ENCODE measurements at places on chromosomes 5 and 9.
A peak's percentile ranks its signal among the peaks of the same experiment; 100 is the strongest.

DNA sequence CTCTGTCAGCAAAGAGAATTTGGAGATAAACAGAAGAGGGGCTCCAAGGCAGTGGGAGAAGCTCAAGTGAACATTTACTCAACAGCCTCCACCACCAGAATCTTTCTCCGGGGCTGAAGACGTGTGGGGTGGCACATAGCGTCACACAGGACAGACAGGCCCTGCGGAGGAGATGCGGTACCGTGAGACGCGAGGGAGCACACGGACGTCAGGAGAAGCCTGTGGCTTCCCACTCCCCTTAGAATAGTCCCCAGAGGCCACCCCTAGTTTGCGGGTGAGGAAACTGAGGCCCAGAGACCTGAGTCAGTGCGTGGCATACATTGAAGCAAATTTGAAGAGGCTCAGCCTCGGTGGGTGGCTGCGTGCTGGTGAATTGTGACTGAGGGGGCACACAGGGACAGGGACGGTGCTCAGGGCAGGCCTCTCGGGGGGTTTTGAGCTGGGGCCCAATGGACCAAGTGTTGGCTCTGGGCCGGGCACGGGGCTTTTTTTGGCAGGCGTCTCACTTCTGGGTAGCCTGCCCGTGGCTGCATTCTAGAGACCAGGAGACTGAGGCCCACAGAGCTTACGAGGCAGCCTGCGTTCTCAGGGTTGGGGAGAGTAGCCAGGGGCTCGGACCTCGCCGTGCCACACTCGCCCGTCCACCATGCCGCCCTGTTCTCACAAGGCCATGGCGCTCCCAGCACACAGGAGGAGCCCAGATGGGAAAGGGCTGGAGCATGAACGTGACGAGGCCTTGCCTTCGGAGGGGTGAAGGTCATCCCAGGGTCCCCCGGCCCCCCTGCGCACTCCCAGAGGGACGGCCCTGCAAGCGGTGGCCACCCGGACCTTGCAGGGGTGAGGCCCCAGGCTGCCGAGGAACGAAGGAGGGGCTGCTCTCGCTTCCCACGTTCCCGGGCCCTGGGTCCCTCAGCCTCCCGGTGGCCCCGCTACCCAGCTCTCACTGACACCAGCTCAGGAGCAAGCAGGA lies 220.6 kb downstream of the C9orf50 start:
- no peak for DNase-seq

DNA sequence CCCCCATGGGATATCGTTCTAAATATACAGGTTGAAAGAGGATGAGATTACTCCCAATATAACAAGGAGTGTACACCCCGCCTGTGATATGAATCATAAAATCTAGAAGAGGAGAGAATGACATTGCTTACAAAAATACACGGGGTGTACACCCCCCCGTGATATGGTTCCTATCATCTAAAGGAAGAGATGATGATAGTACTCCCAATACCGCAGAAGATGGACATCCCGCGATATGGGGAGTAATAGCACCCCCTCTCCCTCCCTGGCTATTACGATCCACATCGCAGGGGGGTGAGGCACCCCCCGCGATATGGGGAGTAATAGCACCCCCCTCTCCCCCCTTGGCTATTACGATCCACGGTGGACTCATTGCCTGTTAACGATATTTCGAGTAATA lies 124.6 kb downstream of the TMEM38B start:
- DNase-seq, result no peak

GRCh38 chr9:29211580-29212396 lies 1638.5 kb upstream of the C9orf72 start:
- DNase-seq, result no peak

DNA sequence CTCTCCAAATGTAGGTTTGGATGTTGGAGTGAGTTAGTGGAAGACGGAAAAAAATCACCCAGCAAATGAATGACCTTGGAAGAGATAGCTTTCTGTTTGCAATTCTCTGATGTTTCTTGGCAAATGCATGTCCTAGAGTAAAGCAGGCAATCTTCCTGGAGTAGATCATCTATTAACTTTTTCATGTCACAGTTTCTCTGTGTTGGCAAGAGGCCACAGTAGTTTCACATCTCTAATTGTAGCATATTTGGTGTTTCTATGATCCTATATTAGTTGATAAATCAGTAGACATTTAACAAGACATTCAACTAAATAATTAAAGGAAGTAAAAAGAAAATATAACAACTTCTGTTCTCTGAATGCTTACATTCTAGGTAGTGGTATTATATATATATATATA lies 138.2 kb upstream of the MINAR2 start:
- DNase-seq, result no peak

DNA sequence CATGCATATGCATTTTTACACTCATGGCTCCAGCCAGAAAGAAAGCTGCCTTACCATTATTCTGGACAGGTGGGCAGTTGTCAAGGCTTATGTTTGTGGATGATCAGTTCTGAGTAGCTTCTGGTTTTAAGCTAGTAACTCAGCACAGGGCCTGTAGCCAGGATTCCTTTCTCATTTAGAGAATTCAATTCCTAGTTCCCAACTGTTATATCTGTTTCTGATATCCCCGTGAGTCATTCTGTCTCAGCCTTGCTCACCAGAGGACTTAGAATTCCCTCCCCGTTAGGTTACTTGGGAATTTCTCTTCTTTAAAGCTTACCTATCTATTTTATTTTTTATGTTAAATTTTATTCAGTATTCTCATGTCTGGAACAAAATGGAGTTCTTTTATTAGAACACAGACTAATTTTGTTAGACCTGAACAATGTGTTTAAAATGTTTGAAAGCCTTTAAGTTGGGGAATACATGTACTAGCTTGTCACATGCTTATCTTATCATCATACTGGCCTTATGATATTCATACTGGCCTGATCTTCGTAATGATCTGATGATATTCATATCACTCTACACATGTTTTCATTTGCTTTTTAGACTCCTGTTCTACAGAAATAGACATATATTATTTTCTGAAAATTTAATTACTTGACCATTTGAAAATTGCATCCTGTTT lies 47.1 kb downstream of the CAST start:
- DNase-seq, result peak; percentile 28

GRCh38 chr5:138111937-138112336 lies 27.3 kb downstream of the NME5 start:
- DNase-seq, result no peak

DNA sequence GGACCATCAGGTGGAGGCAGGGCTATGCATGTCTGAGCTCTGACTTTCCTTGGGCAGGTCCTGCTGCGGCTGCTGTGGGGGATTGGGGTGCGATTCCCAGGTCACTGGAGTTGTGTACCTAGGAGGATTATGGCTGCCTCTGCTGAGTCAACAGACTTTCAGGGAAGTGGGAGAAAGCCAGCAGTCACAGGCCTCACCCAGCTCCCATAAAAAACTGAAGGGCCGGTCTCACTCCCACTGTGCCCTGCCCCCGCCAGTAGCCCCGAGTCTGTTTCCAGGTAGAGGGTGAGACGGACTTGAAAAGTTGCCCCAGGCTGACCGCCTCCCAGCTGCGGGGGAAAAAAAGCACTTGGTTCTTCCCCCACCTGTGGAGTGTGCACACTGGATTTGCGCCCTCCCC lies 76.7 kb downstream of the FAM170A start:
- DNase-seq, result no peak

DNA sequence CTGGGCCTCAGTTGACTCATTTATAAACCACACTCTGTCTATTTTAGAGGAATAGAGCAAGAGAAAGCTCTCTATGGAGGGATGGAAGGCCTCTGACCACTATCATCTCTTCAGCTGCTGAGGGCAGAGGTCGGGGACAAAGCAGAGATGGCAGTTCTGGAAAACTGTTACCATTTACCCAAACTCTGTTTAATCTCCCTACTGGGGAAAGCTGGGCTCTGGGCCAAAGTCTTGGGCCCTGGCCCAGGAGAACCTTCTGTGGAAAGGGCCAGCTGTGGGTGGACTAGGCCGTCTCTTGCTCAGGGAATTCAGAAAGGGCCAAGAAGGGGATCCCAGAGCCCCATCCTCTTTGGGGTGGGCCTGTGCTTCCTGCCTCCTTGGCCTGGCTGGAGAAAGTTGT lies 100.0 kb downstream of the PSD2 start:
- DNase-seq, result no peak

DNA sequence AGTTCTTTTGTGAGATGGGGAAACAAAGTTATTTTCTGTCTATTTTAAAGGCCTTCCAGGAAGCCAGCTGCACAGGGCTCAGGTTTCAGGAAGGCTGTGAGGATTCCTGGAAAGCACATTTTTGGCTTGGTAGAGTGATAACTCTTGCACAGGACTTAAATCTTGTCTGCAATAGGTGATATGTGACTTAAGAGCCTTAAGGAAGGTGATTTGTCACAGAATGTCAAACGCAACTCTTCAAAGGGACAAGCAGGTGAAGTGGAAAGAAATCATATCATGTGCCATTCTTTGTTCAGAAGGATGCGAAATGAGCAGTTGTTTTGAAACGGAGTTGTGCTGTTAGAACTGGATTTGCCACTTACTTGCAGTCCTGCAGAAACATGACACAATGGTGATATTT lies 459.3 kb downstream of the MAT2B start:
- no peak for DNase-seq

DNA sequence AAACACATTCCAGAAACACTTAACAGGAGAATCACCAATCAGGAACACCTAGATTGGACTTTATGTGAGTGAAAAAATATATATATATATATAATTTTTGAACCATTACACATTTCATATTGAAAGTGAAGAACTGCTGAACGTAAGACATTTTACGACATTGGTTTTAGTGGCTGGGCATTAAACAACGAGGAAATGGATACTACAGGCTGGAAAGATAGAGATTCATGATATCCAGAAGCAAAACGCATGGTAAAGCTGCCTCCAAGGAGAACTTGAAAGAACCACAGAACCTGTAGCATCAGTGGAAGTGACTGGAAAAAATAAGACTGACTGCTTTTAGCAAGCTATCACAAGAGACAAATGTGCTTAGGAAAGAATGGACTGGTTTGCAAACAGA lies 13.2 kb upstream of the NDUFS4 start:
- DNase-seq, result no peak

GRCh38 chr5:137791799-137792198 lies 37.6 kb upstream of the HNRNPA0 start:
- DNase-seq, result no peak

GRCh38 chr9:13728131-13728530 lies 448.6 kb upstream of the MPDZ start:
- no peak for DNase-seq

DNA sequence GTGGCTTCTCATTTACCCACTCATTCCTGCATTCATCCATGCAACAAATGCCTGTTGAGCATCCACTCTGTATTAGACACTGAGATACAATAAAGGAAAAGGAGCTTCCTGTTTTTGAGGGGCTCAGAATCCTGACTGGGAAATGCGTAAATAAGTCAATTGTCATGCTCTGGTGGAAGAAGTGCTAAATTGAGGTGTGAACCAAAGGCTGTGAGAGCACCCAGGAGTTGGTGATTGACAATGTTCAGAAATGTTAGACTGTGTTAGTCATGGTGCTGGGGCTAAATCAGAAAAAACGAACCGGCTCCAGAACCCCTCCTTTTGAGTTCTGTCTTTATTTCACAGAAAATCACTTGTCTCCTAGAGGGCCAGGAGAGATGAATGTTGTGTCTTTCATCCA lies 558.6 kb upstream of the SGCD start:
- no peak for DNase-seq

GRCh38 chr5:104186100-104186499 lies 623.5 kb upstream of the NUDT12 start:
- DNase-seq, result no peak

GRCh38 chr5:88873447-88873846 lies 9.5 kb downstream of the MEF2C start:
- DNase-seq, result no peak

- no peak for DNase-seq
Measured at GRCh38 chr9:26170190-26170589, 491.9 kb upstream of the TUSC1 start.

- DNase-seq, result peak; percentile 29
Measured at GRCh38 chr5:76256116-76256889, 146.8 kb upstream of the IQGAP2 start.

DNA sequence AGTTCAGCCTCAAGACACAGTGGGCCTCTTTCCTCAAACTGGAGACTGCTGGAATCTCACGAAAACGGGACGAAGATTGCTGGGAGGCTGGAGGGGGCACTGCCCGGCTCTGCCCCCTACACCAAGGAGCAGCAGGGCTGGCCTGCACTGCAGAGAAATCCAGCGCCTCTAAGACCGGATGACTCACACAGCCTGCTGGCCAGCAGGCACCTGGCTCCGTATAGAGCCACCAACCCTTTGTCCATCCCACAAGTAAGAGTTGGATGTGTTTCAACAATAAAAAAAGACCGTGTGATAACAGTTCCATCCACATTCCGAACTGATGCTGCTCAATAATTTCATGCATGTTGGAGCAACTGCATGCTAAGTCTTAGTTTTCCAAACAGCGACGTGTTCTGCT lies 11.5 kb downstream of the CCDC127 start:
- no peak for DNase-seq

DNA sequence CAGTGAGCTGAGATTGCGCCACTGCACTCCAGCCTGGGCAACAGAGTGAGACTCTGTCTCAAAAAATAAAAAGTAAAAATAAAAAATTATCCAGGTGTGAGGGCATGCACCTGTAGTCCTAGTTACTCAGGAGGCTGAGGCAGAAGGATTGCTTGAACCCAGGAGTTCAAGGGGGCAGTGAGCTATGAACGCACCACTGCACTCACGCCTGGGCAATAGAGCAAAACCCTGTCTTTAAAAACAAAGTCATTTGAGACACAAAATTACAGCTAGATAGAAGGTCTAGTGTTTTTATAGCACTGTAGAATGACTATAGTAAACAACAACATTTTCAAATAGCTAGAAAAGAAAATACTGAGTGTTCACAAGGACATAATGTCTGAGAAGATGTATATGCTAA lies 16.4 kb downstream of the IL4 start:
- no peak for DNase-seq

DNA sequence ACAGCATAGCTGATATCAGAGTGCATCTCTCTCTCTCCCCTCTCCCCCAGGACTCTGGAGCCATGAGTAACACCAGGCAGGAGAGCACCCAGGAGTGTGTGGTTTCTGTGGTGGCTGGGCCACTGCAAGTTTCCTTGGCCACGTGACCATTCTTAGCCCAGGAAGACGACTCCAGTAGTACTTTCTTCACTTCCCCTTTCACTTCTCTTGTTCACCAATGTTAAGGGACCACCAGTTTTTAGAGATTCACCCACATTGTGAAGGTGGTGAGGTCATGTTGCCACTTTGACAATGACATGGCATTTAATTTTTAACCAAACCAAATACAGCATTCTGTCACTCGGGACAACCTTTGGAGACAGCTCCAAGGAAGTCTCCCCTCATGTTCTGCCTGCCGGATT lies 17.9 kb upstream of the DAPK1 start:
- no peak for DNase-seq

DNA sequence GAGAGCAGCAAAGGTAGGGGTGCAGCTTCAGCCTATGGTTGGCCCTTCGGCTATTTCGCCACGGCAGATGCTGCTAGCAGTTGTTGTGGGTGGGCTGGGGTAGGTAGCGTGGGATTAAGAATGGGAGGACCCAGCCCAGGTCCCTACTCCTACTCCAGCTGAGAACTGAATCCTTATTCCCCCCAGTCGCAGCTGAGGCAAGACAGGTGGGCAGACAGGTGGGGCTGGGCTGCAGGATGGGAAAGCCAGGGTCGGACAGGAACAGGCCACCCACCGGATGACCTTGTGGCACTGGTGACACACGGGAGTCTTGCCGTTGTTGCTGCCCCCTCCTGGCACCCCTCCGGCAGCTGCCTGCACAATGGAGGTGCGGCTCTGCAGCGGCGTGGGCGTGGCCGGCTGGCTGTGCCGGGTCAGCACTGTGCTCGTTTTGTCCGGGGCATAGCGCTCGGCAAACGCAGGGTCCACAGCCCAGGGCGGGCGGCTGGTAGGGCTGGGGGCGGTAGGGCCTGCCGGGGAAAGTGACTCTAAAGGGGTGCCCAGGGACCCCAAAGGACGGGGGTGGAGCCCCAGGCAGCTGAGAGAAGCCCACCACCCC lies 8.2 kb downstream of the PDLIM7 start:
- no peak for DNase-seq
